Left cardiac atrium (tissue), 4 donors: ENCODE measurements at places on chromosomes 3 and 15.

GRCh38 chr3:132661101-132661500 lies 972 bp downstream of the UBA5 start:
- DNase-seq = no peak

DNA sequence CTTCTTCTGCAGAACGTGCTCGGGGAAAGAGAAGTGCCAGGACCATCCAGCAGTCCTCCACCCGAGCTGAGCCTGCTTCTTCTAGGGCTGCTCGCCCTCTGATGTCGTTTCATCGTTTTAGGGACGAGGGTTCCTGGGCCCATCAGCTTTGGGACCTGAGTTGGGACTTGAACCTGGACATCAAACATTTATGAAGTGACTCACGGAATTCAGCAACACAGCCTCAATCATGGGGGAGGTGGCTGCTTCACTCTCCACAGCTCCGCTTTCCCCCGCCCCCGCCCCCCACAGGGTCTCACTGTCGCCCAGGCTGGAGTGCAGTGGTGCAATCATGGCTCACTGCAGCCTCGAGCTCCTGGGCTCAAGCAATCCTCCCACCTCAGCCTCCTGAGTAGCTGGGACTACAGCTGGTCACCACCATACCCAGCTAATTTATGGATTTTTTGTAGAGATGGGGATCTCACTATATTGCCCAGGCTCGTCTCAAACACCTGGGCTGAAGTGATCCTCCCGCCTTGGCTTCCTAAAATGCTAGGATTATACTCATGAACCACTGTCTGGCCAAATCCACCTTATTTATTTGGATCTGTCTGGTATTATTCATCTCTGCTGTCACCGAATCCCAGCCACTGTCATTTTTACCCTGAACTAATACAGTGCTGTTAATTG lies 725 bp upstream of the SCAMP2 start:
- DNase-seq = no peak

DNA sequence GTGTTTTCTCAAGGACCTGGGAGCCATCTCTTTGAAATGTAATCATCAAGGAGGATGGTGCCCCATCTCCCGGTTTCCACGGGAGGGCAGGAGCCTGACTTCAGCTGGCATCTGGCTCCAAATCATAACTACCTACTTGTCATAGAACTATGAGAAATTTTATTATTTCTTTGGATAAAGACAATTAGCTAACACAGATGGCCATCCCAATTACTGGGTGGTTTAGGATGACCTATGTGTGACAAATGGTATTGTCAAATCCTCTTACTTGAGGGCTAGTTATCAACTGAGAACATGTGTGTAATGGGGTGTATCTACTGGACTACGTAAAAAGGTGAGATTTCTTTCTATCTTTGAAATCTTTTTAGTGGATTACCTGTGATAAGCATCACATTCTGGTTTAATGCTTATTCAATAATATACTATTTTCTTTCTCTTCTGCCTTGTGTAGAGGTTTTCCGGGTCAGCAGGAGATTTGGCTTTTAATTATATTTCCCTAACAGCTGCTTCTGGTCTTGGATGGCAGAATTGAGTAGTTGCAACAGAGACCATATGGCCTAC lies 15.3 kb upstream of the PARP14 start:
- DNase-seq = no peak

DNA sequence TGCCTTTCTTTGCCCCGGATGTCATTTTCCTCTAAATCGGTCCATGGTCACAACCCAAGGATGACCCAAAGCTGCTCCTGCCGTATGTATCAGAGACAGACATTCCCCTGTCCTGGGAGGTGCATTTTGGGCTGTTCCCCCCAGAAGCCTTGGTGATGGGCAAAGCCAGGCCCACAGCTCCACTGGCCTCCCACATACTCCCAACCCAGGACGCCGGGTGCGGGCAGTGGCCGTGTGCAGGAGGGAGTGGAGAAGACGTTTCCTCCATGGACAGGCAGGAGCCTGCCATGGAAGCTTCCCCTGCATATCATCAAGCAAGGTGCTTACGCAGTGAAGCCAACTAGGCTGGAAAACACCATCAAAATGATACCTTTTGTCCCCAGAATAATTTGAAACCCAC lies 175.0 kb downstream of the ATP10A start:
- no peak for DNase-seq

DNA sequence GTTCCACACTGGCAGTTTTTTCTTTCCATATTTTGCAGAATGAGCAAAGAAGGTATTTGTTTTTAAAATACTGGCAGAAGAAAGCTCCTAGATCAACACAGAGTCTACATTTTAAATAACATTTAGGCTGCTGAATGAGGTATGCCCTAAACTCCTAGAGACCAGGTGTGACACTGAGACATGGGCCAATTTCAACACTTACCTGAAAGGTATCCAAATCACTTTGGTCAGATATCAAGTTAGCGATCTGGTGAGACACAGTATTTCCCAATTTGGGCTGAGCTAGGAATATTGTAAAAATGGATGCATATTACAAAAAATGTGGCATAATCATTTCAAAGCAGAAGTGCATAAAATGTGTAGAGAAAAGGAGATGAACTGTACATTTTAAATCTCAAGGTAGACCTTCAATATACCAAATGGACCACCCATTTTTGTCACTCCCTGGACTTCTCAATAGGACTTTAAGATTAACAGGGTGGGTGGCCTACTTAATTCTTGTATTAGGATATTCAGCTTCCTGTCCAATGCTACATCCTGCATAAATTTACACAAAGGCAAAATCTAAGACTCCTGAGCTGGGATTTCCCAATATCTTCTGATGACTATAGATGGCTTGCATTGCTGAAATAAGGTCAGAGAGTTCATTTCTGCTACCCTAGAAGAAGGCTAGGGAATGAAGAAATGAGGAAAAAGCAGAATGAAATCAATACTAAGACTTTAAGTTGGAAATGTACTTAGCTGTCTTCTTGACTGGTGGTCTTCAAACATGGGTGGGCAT lies 487.8 kb downstream of the FOXP1 start:
- no peak for DNase-seq

DNA sequence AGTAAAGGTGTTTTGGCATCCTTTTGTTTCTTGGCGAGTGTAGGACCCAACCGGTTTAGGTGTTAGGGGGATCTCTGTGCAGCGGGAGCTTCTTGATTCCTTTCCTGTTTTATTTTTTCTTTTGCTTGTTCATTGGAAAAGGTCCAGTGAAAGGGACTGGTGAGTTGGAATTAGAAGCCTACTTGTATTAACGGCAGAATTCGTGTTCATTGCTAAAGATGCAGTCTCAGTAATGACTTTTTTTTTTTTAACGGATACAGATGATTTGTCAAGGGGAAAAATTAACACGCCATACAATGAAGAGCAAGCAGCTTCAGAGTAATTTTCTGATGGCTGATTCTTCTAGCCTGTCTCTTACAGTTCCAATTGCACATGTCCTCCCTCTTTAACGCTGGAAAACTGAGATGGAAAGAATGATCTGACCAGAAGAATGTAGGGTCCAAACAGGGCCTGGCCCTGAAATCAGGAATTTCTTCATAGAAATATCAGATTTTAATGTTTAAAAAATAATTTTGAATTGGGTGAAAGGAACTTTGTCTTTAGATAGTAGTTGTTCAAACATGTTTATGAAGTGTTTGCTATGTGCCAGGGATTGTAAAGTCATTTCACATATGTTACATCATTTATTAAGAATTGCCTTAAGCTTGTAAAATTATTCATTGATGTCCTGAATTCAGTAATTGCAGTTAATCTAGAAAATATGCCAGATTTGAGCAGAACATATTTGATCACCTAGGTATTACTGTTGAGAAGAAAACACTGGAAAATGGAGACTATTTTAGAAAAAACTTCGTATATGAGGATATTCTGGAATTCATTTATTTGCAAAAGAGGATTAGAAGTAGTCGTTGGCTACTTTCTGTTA lies 1.4 kb downstream of the MAPK6 start:
- DNase-seq = no peak

DNA sequence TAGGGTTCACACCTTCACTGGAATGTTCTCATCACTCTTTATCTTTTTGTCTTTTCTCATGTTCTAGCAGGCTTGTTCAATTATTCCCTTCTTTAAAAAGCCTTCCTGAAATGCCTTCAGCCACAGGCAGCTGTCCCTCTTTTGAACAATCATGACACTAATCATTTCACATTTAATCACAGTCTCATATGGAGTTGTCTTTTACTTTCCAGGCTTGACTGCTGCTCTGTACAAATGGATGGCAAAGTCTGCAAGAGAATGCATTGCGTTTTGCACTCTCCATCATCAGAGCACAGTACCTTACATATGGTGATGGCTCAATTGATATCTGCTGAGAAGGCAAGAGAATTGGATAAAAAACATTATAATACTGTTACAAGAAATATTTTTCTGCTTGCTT lies 529.8 kb downstream of the DIPK2A start:
- DNase-seq = no peak

DNA sequence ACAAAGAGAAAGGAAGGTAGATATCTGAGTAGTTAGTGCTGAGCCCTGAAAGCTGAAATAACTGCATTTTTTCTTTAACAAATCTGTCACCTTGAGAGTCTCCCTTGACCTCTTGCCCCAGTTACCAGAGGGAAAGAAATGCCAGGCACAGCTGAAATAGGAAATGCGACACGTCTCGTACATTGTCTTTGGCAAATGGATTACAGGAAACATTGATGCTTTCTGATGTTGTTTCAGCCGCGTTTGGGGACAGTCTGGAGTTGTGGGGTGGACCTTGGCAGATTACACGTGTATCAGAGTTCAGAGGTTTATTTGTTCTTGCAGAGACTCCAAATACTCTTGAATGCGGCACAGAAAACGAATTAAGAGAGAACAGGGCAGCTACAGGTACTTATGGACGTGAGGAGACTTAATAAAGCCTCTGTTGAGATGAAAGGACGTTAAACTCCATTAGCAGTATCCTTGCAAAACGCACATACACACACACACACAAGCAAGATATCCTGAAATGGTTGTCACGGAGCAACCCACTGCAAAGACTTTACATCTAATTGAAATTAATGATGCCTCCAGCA lies 272.8 kb upstream of the RORA start:
- DNase-seq = no peak

- no peak for DNase-seq
Measured at GRCh38 chr3:194640829-194641228, 7.6 kb upstream of the TMEM44 start.

GRCh38 chr3:161423911-161424522 lies 52.7 kb upstream of the SPTSSB start:
- DNase-seq = no peak

DNA sequence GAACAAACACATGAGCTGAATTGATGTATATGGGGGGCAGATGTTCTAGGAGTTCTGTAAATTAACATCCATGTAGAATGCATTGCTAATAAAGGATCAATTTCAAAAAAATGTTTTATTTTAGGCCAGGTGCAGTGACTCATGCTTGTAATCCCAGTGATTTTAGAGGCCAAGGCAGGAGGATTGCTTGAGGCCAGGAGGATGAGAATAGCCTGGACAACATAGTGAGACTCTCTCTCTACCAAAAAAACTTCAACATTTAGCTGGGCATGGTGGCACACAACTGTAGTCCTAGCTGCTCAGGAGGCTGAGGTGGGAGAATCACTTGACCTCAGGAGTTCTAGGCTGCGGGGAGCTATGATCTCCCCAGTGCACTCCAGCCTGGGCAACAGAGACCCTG lies 6.5 kb upstream of the NUP210 start:
- DNase-seq = no peak

DNA sequence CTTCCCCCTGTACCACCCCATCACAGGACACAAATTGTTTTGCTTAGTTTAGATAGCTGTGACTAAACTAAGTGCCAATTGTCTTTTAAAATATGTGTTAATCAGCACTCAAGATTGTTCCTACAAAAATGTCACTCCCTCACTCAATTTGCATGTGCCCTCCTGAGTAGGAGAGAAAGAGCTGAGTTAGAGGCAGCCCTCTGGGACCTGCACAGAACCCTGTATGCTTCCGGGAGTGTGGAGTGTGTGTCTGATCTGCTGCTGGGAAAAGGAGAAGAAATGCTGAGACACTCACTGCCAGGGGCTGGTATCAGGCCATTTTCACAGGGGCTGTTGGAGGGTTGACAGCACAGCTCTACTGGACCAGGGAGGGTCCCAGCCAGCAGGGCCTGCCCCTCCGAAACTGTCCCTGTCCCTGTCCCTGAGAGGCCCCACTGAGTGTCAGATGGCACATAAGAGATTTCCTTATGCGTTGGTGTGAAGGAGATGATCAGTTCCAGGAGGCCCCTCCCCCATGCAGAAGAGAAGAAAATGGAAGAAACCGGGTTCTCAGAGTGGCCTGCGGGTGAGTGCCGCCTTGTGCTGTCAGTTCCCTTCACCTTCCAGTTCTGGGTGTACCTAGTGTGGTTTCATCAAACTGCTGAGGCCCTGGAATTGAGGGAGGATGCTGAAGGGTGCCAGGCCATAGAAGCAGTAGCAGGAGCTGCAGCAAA lies 3.9 kb upstream of the B3GNT5 start:
- DNase-seq = no peak

GRCh38 chr15:66411190-66411589 lies 24.5 kb downstream of the MAP2K1 start:
- DNase-seq = no peak

DNA sequence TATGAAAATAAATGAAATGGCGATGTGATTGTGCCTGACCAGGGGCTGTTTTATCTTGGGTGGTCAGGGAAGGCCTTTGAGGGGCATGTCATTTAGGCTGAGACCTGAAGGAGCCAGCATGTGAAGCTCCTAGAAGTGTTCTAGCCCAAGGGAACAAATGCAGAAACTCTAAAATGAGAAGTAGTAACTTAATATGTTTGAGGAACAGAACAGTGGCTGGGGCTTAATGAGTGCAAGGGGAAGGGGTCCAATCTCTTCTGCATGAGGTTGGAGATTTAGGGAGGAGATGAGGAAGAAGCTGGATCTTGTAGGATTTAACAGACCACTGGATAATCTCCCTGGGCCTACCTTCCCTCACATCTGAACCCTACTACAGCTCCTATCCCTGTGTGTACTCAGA lies 110.5 kb downstream of the AKAP13 start:
- no peak for DNase-seq

GRCh38 chr3:50406487-50406886 lies 47.2 kb upstream of the TMEM115 start:
- no peak for DNase-seq

GRCh38 chr3:156611870-156612494 lies 57.1 kb upstream of the SSR3 start:
- DNase-seq = no peak

DNA sequence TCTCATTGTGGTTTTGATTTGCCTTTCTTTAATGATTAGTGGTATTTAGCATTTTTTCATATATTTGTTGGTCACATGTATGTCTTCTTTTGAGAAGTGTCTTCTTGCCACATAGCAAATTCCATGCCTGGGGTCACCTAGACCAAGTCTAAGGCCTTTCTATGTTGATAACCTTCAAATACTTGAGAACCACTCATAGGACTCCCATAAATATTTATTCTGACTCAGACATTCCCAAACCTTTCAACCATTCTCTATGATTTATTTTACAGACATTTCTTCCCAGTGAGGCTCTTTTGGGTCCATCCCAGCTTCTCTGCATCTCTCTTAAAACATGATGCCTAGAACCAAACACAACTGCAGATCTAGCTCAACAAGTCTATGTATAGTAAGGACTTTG lies 69.2 kb downstream of the ATP8B4 start:
- DNase-seq = no peak
